ENCODE measurements at places on chromosomes 2 and 18.

GRCh38 chr18:3305354-3305762, 43.4 kb downstream of the MYL12B start:
- DNase-seq, result peak; percentile 51

- DNase-seq, result no peak
These were observed 69.5 kb upstream of the HDAC4 start for GRCh38 chr2:239470151-239470900.

DNA sequence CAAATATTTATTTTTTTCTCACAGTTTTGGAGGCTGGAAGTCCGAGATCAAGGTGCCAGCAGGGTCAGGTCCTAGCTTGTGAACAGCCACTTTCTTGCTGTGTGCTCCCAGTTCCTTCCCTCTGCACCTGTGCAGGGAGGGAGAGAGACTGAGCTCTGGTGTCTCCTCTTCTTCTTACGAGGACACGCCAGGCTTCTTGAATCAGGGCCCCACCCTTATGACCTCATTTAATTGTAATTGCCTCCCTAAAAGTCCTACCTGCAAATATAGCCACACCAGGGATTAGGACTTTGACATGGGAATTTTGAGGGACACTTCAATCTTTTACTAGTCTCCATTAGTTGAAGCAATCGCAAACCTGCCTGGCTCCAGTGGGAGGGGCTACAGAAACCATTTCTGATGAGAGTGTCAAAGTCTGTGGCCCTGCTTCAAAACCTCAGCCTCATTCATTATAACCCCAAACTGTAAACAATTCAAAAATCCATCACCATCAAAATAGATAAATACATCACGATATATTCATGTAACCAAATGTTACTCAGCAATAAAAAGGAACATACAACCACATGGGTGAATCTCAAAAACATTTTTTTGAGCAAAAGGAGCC, 18.2 kb upstream of the SEH1L start:
- no peak for DNase-seq

DNA sequence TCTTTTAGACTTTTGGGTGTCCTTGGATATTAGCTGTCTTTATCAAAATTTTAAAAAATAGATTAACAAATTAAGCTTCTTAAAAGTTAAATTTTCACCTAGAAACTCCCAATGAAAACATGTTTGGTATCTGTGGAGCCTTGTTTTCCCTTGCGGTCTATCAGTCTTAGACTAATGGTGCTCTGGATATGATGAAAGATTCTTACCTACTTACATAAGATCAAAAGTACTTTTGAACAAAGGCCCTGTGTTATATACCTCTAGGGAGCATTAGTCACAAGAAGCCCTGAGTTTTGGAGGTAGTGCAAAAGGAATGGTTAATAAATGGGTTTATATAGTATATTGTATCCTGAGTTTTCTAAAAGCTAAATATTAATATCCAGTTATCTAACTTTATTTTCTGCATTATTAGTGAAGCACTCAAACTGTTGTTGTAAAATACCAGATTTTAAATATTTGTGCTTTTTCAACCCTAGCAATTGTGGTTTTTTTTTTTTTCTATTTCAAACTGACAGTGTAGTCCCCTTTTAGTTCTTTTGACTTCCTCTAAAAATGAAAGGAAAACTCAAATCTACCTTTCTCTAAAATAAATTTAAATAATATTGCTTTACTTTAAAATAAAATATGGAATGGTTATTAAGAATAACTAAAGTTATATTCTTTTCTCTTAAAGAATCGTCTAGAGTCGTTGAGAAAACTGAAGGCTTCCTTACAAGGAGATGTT, 18.1 kb downstream of the NDC80 start:
- DNase-seq, result no peak

DNA sequence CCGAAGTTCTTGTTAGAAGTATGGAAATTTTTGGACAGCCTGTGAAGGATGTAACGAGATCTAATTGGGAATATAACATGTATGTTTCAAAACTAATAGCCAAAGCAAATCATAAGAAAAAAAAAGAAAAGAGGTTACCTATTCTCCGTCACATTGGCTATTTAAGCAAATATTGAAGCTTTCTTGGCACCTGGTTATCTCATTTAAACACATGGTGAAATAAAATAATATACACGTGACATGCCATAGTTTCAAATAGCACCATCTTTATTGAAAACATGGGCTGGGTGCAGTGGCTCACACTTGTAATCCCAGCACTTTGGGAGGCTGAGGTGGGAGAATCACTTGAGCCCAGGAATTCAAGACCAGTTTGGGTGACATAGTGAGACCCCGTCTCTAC, 56.7 kb downstream of the ZEB2 start:
- DNase-seq, result no peak

GRCh38 chr2:240538031-240538780, 19.6 kb downstream of the ANKMY1 start:
- DNase-seq, result no peak

GRCh38 chr2:237351796-237352195, 62.2 kb downstream of the COL6A3 start:
- no peak for DNase-seq

GRCh38 chr2:217539126-217539525, 463.7 kb downstream of the TNS1 start:
- DNase-seq, result no peak

DNA sequence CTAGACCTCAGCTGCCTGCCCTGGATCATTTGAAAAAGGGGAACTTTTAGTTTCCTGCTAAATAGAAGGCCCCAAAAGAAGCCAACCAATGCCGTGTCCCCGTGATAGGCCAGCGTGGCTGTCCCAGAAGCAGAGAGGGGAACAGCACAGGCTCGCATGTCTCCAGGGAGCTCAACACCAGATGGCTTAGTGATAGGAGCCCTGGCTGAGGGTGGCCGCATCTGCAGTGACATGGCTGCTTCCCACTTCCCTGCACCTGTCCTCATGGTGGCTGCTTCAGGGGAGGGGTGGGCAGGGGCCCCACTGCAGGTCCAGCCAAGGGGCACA, 79.6 kb downstream of the MBP start:
- DNase-seq, result no peak

DNA sequence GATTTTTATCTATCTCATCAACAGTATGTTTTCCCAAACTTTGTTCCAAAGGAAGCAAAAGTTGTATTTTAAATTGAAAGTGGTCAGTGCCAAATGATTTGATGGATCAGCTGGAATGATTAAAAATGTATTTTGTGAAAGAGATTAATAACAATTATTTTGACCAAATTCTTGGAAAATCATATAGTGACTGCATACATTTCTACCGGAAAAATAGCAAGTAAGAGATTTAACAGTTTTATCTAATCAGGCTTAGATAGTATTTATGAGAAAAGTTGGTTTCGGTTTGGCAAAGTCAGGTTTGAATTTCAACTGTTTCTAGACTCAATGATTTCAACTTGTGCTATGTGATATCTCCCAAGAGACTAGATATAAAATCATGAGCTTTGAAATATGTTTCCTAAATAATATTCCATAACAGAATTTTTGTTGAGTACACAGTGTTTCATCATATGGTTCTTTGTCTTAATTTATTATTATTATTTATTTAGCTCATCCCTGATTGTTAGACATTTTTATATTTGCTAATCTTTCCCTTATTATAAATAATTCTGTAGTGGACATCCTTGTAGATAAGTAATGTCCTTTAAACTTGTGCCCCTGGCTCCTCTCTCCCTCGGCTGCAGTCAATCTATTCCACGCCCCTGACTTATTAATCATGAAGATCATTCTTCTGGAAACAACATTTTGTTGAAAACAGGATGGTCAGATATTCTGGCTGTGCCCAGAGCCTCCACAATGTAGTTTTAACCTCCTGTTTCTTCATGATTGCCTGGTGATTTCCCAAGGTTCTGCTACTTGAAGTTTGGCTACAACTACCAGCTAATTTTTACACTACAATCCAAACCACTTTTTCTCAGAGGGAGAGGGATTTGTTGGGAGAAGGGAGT, 520.7 kb upstream of the TCF4 start:
- no peak for DNase-seq

DNA sequence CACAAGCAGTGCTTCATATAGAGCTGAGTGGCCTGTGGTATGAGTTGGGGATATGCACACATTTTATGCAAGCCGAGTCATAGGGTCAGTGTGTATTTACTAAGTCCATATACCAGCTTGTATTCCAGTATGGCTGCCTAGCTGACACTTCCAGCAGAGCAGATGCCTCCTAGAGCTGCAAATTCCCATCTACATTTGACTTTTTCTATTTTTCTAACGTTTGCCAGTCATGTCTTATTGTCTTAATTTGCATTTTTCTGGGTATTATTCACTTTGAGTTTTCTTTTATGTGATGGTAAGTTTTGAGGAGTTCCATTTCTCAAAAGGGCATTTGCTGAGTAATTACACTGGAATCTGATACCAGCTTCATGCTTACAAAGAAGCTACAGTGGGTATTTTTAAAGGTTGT, 334.5 kb upstream of the CDH2 start:
- DNase-seq, result no peak

DNA sequence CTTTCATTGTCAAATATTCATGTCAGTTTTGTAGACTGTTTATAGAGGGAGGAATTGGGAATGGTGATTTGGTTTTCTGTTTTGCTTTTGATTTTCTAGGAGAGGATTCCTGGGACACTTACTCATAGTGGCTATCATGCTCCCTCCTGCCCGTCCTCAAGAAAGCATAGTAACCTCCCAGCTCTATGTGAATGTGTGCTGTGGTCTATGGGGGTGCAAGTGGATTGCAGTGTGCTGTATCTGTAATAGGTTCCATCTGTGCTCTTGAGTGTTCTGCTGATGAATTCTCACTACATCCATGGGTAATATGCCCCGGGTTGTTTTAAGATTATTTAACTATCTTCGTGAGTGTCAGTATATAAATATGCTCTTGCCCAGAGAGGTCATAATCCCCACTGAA, 811.3 kb downstream of the CNTNAP5 start:
- DNase-seq, result no peak

GRCh38 chr18:31744321-31745067, 16.2 kb downstream of the SLC25A52 start:
- no peak for DNase-seq

GRCh38 chr2:236677368-236677767, 107.7 kb downstream of the ACKR3 start:
- no peak for DNase-seq

DNA sequence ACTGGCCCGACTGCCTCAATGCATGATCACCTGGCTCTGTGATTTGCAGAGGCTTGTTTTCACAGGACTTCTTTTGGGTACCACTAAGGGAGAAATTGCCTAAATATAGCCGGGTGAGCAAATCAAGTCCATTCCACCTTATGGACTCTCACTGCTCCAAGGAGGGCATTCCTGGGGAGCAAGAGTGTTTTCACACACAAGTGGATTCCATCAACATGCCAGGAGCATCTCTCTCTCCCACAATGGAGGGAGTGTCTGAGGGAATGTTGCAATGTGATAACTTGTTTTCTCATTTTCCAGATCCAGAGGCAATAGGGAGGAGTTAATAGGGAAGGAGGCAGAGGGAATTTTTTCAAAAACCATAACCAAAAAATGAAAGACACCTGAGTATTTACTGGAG, 250.7 kb downstream of the SATB2 start:
- DNase-seq, result no peak

DNA sequence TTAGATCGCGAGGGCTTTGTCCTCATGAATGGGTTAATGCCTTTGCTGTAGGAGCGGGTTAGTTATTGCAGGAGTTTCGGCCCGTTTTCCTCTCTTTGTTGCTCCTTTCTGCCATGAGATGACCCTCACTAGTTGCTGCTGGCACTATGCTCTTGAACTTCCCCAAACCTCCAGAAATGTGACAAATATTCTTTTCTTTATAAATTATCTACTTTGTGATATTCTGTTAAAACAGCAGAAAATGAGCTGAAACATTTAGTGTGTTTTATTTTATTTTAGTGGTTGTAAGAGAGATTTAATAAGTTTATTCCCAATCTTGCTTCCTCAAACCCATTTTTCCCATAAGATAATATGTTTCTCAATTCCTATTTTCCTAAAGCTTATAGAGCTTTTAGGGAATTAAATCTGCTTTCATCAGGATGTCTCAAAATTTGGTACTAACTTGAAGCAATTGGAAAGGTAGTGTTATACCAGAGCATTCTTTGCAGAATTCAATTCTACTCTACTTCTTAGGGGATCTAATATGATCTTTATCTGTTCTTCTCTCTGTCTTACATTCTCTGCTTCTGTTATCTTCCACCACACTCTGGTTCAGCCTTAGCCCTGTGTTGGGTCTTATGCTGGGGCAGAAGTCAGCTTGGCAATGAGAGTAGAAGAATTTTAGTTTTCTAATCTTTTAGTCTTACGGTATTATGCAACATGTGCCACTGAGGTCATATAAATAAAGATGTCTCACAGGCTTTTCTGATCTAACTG, 23.1 kb downstream of the DDX1 start:
- DNase-seq, result no peak

- no peak for DNase-seq
These were observed 6.9 kb upstream of the TMEM87B start for GRCh38 chr2:112048236-112048592.

DNA sequence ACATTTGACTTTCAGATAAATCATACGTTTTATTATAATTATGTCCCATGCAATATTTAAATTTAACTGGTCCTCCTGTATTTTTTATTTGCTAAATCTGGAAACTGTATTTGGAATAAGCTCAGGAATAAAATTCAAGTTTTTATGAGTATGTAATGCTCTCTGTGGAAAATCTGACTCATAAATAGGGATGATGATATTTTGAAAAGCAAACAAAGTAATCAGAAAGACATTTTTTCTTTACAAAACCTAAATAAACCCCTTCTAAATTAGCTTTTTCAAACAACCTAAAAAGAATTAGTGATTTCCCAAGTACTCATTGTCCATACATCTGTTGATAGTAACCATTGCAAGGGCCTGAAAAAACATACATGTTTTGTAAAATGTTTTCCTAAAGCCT, 41.1 kb downstream of the ASB1 start:
- DNase-seq, result no peak

DNA sequence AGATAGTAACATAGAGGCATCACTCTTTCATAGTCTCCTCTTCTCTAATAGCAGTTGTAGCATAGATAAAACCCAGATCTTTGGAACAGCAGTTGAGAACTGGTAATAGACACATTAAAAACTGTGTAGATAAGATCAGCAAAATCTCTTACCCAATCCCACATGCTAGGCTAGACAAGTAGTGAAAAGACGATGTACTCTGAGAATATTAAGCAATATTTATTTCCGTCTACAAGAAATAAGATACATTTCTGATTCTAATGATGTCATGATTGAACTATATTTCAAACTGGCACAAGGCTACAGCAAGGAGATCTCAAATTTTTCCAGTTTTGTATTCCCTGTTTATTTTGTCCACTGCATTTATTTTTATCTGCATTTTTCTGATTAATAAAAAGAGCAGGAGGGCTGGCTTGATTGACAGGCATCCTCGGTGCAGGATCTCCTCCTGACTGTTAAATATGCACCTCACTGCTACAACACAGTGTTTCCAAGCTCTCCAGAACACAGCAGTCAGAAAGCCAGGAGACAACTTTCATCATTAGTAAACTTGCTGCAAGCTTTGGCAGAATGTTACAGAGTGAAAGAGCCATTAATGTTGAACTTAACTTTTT, 73.3 kb upstream of the ATIC start:
- peak; percentile 28 for DNase-seq

GRCh38 chr2:240913810-240914644, 7.9 kb downstream of the CROCC2 start:
- peak; percentile 79 for DNase-seq
